ENCODE measurements at places on chromosomes 4 and X. TPM values are rescaled to one million over a fixed set of nuclear protein-coding genes. Genes with fewer than 3 reads are reported as not detected.

- DNase-seq: no peak
Measured at GRCh38 chr4:147479786-147480185, 1.1 kb upstream of the EDNRA start.

GRCh38 chrX:53435997-53436396 lies 1.8 kb upstream of the HSD17B10 start:
- no peak for DNase-seq

DNA sequence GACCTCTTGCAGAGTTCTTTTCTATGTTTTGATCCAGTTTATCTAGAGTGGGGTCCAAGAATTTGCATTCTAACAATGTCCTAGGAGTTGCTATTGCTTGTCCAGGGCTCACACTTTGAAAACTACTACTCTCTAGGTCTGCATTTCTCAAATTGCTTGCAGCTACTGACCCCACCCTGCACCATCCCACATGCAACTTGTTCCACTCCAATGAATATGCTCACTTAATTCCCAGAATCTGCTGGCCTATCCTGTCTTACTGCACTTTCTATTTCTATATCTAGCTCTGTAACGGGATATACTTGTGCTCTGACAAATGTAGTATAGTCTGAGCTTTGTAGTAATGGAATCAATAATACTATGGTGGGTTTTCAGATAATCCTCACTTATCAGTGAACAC lies 570.3 kb downstream of the IQCM start:
- no peak for DNase-seq

DNA sequence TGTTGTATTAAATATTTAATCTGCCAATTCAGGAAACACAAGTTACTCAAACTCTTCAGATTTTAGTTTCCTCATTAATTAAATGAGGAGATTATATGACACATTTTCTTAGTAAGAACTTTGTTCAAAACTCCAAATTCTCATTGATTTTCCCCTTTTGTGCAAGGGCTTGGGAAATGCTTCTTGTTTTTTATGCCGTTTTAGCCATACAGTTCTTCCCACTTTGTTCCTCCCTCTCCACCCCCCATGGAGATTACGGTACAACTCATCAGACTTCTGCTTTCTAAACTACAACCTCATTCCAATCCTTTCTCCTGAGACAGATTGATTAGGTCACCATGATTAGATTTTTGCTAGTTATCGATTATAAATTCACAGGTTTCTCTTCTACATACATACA lies 10.9 kb upstream of the BBS7 start:
- no peak for DNase-seq

DNA sequence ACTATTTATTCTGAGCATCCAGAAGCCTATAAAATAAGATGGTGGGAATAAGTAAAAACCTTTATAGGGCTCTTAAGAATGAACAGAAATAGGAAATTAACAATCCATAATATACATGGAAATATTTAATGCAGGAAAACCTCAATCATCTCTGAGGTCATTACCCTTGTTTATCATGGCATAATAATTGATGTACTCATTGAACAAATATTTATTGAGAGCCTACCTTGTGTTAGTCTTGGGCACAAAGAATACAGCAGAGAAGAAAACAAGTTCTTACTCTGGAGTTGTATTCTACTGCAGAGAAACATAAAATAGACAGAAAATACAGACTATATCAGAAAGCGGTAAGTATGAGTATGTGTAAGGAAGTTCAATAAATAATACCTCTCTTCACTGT lies 167.2 kb downstream of the COX18 start:
- DNase-seq: no peak

- DNase-seq: no peak
Measured at GRCh38 chr4:13617801-13618200, 9.7 kb downstream of the BOD1L1 start.

The DCX gene
- polyA plus RNA-seq: not detected

The FRAS1 gene
- polyA plus RNA-seq: under 0.01 TPM

The KLF8 gene
- 0.04 TPM for polyA plus RNA-seq

DNA sequence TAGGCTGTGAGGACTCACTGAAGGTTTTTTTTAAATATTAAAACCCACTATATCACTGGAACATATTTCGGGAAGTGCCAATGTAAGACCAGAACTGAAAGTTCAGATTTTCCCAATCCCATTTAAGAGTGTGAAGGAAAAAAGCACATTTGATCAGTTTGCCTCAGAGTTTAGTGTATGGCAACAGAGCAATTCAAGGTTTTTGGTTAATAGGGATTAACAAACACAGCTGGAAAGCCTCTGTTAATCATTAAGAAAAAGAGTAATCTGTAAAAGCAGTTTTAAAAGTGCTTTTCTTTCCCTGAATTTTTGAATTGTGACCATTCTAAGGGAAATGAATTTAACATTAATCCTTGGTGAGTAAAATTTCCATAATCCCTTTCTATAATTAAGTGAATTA lies 60.4 kb downstream of the NPY5R start:
- DNase-seq: no peak

- DNase-seq: no peak
Measured at GRCh38 chr4:2924765-2925301, 38.4 kb downstream of the NOP14 start.

- DNase-seq: no peak
Measured at GRCh38 chr4:7007944-7008343, 35.2 kb upstream of the TADA2B start.

DNA sequence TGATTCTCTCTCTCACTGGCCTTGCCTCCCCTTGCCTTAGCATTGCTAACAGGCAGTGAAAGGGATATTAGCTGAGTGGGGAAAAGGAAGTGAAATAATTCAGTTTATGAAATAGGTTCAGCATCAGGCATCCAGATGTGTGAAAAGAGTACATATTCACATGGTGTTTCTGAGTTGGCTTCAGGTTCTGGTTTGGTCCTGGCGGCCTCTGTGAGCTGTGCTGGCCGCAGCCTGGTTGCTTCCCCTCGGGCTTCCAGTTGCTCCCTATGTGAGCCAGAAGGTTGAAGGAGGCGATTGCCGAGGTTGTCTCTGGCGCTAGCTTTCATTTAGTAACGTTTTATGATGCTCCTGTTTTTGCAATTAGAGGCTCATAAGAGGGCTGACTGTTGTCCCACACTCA lies 99.1 kb upstream of the TLR2 start:
- DNase-seq: no peak

DNA sequence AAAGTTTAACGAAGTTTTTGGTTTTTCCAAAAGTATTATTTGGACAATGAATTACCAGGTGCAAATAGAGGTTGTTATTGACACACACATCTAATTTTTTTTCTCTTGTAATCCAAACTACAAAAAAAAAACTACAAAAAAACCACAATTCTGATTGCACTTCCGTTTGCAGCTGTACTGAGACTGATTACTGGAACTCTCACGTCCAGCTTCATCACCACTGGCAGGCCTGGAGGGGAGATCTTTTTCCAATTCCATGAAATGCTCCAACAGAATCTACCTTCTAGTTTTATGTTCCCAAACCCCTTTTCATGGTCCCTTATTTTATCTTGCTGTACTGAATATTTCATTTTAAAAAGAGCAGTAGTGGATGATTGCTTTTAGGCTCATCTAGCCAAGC lies 1118.3 kb downstream of the C4orf33 start:
- DNase-seq: no peak

GRCh38 chr4:37586194-37586593 lies 100.0 kb downstream of the RELL1 start:
- DNase-seq: no peak

DNA sequence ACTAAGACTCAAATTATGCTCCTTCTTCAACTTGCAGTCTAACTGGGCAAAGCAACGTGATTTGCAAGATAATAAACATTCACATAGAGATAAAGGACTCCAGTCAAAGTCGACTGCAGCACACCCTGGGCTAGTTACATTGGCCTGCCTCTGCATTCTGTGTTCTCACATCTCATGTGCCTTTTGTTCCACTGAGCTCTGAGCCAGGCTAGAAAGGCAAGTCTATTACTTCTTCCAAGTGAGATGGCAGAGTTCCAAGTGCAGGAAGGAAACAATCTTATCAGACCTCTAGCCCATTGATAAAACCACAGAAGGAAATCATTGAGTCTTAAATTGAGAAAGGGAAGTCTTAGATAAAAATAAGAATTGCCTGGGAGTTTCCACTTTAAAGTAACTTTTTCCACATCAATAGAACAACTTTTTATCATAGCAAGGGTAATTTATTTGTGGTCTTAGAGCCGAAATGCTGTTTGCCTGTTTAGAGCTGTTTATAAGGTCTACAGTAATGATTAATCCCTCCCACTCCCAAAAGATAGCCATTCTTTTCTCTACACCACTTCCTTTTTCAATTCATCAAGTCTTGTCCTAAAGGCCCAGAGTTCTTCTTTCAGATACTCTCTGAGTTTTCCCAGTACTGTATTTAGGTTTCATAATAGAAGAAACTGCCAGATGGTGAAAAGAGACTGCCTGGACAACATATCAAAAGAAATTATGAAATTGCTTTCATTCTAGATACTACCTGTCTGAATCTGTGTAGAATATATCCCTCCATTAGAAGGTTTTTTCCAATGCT lies 200.2 kb downstream of the GUCY2F start:
- DNase-seq: no peak

DNA sequence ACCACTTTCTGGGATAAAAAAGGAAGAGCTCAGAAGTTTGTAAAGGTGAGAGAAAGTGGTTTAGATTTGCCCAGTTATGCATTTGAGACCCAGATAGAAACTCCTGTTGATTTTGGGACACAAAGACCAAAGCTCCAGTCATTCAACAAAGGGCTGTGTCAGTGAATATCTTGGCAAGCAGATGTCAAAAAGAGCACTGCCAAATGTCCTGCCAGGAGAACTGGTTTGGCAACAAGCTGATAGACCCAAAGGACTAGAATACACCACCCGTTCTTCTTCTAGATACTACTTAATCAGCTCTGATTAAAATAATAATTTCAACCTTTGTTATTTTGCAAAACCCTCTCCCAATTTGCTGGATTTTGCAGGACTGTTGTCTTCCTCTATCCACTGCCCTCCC lies 121.4 kb downstream of the NHS start:
- no peak for DNase-seq

- no peak for DNase-seq
Measured at GRCh38 chrX:39157796-39158195, 356.5 kb downstream of the MID1IP1 start.

GRCh38 chr4:86910820-86911684 lies 18.8 kb upstream of the C4orf36 start:
- no peak for DNase-seq

- DNase-seq: peak; percentile 15
Measured at GRCh38 chr4:83771113-83771705, 235.3 kb downstream of the GPAT3 start.

GRCh38 chrX:74922922-74923543 lies 2.2 kb downstream of the NEXMIF start:
- DNase-seq: no peak

The ARHGAP10 gene
- polyA plus RNA-seq: 31.1 TPM

- DNase-seq: no peak
Measured at GRCh38 chr4:108453366-108453765, 167.0 kb upstream of the RPL34 start.

DNA sequence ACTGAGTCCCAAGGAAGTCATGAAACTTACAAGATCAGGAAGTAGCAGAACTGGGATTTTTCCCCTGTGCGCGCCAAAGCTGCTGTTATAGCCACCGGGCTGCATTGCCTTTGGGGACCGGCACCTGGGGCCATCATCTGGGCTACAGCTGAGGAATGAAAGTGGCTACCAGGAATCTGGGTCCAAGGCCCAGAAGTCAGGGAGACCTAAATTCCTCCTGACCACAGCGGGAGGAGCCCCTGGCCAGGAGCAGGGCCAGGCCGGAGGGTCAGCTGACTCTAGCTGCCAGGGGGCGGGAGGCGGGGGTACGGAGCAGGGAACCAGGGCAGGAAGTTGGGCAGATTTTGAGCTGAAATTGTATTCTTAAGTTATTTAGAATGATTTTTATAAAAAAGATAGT lies 242.4 kb downstream of the EVC2 start:
- DNase-seq: no peak

All from AG04450 (cell line).